Kidney (tissue), 22 donors: ENCODE measurements at places on chromosomes 4 and X.

- no peak for DNase-seq
Observed at GRCh38 chr4:11470438-11471045, 41.8 kb upstream of the HS3ST1 start.

GRCh38 chrX:44282753-44283152 lies 60.7 kb downstream of the EFHC2 start:
- no peak for DNase-seq

DNA sequence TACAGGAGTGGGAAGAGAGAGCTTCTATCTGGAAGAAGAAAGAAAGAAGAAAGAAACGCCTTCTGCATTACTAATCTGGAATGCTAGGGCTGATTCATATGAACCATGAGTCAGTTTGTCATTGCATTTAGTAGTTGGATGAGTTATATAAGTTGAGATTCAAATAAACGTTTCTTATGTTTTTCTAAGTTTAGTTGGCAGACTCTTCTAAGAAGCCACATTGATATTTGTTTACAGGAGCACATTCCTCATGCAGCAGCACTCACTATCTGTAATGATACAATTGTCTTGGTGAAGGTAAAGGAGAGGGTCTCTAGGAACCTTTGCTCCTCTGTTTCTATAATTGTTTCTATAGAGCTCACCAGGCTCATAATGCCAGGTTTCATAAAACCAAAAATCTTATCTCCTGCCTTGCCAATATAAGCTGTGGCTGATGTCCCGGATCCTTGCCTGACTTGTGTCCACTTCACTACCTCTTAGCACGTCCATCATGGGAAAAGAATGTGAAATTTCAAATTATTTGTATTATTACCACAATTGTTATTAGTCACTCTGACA lies 39.5 kb downstream of the HOPX start:
- DNase-seq = no peak

- no peak for DNase-seq
Observed at GRCh38 chr4:107736924-107737448, 17.0 kb upstream of the PAPSS1 start.

DNA sequence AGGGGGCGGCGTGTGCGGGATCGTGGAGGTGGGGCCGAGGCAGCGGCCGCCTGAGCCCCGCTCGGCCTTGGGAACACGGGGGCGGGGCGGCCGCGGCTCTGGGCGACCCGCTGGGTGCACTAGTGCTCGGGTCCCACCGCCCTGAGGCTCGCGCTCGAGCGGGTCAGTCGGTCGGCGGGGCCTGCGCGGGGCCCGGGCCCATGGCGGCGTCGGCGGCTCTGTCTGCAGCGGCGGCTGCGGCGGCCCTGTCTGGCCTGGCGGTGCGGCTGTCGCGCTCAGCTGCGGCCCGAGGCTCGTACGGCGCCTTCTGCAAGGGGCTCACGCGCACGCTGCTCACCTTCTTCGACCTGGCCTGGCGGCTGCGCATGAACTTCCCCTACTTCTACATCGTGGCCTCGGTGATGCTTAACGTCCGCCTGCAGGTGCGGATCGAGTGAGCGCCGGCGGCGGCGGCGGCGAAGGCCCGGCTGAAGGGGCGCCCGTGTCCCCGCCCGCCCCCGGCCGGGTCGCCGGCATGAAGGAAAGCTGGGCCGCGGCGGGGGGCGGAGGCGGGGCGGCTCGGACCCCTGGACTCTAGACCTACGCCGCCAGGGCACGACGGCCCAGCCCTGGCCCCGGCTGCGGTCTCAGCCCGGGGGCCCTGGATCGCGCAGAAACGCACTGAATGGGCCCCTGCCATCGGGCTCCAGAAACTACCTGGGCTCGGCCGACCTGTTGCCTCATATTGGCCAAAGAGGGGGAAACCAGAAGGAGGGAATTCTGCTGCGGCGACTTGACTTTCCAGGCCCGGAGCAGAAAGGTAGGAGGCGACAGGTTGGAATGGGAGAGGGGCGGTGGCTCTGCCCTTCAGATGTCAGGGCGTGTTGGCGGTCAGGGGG lies at the start of gene SMIM10L2A:
Gene SMIM10L2A, plus strand, starts transcription at position 13 of the 878 bp plus-strand sequence. Its CDS starts 188 bp downstream, at position 201.
- DNase-seq = no peak
